Osteoblast (primary cell): ENCODE measurements at places on chromosomes 3 and 15. TPM values are rescaled to one million over a fixed set of nuclear protein-coding genes. Genes with fewer than 3 reads are reported as not detected.
A peak's percentile ranks its signal among the peaks of the same experiment; 100 is the strongest.

DNA sequence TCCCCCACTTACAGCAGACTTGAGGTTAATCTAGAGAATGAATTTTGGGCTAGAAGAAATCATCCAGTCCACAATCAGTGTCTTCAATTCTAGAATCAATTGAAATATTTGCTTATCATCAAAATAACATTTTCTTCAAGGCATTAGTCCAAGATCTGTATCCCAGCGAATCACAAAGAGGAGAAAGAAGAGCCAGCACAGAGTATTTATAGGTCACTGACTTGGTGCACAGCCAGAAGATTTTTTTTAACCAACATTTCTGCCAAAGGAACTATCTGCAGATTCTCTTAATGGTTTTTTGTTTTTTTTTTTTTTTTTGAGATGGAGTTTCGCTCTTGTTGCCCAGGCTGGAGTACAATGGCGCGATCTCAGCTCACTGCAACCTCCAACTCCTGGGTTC, 178.2 kb downstream of the TNIK start:
- no peak for DNase-seq

- no peak for DNase-seq
These were observed 95.3 kb upstream of the CLSTN2 start for GRCh38 chr3:139839659-139840058.

DNA sequence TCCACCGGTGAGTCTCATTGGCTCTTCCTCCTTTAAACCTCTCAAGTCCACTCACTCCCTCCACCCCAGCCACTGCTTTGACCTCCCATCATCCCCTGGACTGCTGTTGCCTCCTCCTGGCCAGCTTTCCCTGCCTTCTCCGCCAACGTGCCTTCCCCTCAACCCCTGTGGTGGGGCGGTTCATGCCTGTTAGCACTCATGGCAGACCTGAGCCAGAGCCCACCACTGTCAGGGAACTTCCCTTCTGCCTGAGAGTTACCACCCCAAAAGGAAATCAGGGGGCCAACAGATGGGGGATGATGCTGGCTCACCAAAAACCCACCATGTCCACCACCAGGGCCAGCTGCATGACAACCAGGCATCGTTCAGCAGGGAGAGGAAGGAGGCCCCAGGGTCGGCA, 44.2 kb upstream of the SLC6A1 start:
- DNase-seq: no peak

DNA sequence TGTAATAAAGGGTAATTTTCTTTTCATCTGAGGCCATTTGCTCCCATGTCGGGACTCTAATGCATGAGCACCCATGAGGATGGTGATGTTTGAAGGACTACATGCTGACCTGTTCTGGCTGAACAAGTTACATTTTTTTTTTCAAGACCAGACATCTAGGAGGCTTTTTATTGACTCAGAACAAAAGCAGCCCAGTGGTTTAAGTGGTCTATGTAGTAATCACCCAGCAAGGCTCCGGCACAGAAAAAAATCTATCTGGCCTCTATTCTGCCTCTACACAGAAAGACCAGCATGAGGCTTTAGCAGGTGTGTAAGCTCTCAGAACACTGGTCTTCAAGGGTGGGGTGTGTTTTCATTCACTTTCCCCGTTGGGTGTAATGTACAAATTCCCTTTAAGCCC, 95.1 kb upstream of the ZBED2 start:
- peak; percentile 82 for DNase-seq

The ZNF501 gene
- total RNA-seq: 6.5 and 7.2 TPM in 2 replicates

DNA sequence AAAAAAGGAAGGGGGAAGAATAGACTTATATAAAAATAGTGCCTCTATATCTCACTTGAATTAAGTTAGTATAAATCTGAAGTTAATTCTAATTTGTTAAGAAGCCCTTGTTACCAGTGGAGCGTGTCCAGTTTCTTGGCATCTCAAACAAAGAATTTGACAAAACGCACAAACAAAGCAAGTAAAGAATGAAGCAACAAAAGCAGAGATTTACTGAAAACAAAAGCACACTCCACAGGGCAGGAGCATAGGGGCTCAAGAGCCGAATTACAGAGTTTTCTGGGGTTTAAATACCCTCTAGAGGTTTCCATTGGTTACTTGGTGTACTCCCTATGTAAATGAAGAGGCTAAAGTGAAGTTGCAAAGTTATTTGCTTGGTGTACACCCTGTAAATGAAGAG, 34.0 kb upstream of the GK5 start:
- DNase-seq: no peak

- DNase-seq: no peak
These were observed 28.2 kb downstream of the POMGNT2 start for GRCh38 chr3:43077707-43078106.

GRCh38 chr3:196181127-196181546, 30.1 kb downstream of the ZDHHC19 start:
- peak; percentile 15 for DNase-seq

GRCh38 chr3:13257666-13258065, 162.5 kb downstream of the NUP210 start:
- peak; percentile 6 for DNase-seq

- DNase-seq: no peak
These were observed 61.0 kb downstream of the TOP2B start for GRCh38 chr3:25603703-25604102.

The RGMA gene
- 2.5 and 3.2 TPM in 2 replicates for total RNA-seq

DNA sequence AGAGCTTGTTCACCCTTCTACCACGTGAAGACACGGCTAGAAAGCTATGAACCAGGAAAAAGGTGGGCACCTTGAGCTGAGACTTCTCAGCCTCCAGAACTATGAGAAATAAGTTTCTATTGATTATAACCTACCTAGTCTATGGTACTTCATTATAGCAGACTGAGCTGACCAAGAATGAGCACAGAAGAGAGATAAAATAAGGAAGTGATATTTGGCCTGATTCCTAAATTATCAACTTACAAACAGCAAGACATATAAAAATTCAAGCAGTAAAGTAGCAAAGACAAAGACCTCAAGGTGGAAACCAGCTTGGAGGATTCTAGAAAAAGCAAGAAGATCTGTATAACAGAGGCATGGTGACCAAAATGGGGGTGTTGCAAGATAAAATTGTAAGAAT, 63.9 kb upstream of the OSTN start:
- no peak for DNase-seq

- DNase-seq: no peak
These were observed 82.7 kb upstream of the LRIG1 start for GRCh38 chr3:66583424-66584040.

GRCh38 chr3:120420928-120421551, 29.8 kb downstream of the FSTL1 start:
- no peak for DNase-seq
